ENCODE measurements at places on chromosomes 1 and 21.
A peak's percentile ranks its signal among the peaks of the same experiment; 100 is the strongest.

GRCh38 chr1:213541641-213542040, 446.1 kb upstream of the PROX1 start:
- no peak for DNase-seq

DNA sequence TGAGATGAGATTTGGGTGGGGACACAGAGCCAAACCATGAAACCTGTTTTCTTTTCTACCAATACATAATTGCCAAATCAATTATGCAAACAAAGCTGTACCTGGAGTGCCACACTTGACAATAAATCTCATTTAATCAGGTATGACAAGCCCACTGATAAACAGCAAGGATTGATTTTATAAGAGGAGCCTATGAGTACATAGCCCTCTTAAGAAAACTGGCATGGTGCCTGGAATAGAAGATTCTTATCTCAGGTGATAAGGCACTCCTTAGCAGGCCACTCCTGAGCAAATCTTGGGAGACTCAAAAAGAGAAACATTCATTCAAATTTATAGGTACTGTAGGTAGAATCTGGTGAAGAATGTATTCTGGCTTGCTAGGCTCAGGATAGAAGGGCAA, 28.6 kb upstream of the PDE4B start:
- DNase-seq: no peak

DNA sequence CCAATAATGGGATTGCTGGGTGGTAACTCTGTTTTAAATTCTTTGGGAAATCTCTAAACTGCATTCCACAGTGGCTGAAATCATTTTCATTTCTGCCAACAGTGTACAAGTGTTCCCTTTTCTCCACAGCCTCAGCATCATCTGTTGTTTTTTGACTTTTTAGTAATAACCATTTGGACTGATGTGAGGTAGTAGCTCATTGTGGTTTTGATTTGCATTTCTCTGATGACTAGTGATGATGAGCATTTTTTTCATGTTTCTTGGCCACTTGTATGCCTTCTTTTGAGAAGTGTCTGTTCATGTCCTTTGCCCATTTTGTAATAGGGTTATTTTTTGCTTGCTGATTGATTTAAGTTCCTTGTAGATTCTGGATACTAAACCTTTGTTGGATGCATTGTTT, 131.9 kb upstream of the B3GALT2 start:
- no peak for DNase-seq

DNA sequence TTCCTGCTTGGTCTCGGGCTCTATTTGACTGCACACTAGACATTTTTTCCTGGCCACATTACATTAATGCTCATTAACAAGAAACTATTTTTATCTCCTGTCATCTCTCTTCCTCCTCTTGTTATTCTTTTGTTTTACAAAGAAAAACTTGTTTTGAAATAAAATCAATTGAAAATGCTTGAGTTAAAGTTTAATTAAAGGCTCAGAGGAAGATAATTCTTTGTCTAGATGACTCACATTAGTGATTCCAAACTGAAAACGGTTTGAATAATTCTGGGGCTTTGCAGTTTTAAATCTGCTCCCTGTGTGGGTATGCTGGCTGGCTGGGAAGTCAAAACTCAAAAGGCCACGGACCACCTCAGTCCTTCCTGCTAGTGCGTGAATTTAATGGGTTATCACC, 29.6 kb downstream of the RGS5 start:
- no peak for DNase-seq

DNA sequence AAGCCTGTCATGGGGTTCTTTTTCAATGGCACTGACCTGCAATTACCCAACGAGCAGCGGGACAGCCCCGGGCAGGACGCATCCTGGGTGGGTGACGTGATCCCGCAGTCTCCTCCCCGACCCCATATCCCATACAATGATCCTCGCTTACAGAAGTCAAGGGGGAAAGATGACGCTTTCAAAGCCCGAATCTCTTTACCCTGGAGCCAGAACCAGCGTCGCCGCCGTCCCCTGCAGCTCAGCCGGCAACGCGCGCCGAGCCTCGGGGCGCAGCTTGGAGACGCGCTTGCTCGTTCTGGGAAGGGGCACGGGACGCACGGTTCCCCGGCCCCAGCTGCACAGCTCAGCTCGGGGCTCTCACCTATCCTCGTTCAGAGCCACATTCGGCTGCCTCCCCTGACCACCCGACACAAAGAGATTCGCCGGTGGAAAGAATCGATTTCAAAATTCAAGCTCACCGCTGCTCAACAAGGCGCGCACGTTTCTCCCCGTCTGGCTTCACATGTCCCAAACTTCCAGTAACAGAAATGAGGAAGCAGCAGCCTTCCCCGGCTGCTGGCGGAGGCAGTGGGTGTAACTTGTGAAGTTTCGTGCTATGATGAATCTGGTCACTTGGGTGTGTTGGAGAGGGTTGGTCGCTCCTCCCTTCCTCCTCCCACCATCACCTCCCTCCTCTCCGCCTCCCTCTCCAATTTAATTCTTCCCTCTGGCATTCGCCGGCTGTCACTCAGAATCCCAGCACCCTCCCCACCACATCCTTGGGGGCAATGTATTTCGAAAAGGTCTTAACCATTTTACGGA, at the start of gene TIAM1:
Gene TIAM1 (minus strand): TSS at position 582 of the 801 bp plus-strand sequence. CDS start 77,289 bp downstream, outside the sequence.
- DNase-seq: no peak

DNA sequence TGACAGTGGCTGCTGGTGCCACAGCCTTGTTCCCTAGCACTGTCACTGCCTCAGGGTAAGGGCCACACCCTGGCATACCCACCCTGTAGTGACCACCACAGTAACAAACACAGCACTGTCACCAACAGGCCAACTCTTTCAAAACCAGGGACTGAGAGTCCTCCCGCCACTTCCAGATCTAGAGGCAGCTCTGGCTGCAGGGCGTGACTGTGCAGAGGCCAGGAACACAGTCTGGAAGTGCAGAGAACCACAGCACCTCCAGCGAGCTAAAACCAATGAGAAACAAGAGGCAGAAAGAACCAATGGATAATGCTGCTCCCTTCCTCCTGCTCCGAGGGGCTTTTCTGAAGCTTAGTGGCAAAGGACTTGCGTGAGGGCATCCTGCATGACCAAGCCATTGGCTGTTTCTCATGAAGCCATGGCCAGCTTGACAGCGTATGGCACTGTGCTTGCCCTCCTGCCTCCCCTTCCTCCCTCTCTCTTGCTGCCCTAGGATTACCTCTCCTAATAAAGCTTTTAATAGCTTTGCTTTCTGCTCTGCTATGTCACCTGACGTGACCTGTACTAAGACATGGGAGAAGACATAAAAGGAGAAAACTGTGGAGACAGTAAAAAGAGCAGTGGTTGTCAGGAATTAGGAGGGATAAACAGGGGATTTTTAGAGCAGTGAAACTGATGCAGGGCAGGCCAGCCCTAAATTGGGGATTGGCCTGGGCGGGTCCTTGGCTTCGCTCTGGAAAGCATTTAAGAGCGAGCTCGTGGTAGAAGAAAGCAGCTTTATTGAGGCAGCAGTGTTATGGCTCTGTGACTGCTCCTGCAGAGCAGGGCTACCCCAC, 7.2 kb downstream of the PARP1 start:
- DNase-seq: no peak

GRCh38 chr1:231337043-231337471, 595 bp downstream of the EXOC8 start:
- no peak for DNase-seq

GRCh38 chr21:41362605-41363369, 960 bp downstream of the MX2 start:
- DNase-seq: no peak

DNA sequence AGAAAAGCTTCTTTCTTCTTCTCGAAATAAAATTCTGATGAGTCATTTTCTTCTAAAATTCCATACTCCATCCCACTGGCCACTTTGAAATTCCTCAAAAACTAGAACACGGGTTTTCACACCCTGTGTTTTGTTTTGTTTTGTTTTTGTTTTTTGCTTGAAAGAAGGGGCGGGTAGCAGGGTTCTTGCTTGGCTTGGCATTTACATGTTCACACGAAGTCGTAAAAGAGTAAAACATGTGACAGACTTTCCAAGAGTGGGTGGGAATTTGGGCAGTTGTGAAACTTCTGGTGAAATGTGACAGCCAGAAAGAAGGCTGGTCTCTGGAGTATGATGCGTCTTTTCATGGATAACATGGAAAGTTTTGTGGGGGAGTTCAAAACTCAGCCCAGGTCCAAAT, 47.1 kb upstream of the FMN2 start:
- no peak for DNase-seq

GRCh38 chr1:81410941-81411340, 389.8 kb upstream of the ADGRL2 start:
- DNase-seq: no peak

DNA sequence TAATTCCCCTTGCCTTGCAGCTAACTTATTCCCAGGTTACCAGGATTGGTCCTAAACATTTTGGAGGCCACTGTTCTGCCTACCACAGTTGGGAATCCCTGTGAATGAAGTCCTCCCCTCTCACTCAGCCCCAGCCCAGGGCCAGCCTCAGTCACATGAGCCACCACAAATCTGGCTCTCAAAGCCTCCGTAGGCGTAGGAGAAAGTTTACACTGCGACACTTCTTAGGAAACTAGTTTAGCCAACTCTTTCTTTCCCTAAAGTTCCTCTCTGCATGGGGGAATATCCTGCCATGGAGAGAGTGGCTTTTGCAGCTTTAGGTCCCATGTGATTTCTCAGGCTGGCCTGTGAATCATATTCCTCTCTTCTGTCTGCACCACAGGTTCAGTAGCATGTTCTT, 45.7 kb upstream of the ETV3 start:
- DNase-seq: no peak

- DNase-seq: no peak
Measured at GRCh38 chr1:48870596-48870995, 93.9 kb upstream of the BEND5 start.

DNA sequence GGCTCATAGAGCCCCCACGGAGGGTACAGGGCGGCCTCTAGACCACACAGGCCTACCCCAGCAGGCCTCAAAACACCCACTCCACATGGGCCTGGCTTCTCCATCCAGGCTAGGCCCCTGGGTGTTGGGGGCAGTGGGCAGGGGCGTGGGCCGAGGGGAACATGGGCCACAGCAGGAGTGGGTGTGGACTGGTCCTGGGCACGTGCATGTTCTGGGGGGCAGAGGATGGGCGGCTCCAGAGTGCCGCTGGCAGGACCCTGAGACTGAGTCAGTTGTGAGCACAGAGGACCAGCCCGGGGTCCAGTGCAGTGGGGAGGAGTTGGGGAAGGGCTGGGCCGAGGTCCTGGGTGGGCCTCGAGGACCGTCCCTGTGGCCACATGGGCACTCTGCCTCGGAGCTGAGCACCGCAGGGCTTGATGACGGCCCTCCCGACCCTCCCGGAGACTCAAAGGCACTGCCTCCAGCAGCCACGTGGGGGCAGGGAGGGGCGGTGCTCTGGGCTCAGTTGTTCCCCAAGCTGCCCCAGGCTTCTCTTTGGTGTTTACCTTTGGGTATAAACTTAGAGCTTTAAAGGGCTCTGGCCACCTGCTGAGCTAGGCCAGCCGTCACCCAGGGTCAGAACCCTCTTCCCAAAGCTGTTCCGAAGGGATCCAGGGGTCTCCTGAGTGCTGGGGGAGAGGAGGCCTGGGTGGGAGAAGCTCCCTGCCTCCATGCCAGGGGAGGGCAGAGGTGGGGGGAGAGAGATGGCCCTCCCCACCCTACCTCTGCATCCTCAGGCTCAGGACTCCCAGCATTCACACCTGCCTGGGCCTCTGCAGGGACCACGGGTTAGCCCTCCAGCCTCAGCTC, 79.9 kb downstream of the MORN1 start:
- DNase-seq: peak; percentile 38

- DNase-seq: no peak
Measured at GRCh38 chr1:41889506-41890414, 29.0 kb downstream of the HIVEP3 start.

GRCh38 chr1:89453123-89453972, 71.3 kb upstream of the LRRC8B start:
- no peak for DNase-seq

GRCh38 chr1:206947255-206947654, 989 bp upstream of the PIGR start:
- no peak for DNase-seq

- DNase-seq: no peak
Measured at GRCh38 chr1:219149953-219150352, 23.7 kb upstream of the LYPLAL1 start.

Data from stimulated activated CD4-positive, alpha-beta T cell treated with anti-CD3 and anti-CD28 coated beads, TNF-alpha, amount 100 ng/mL, for 48 hours (primary cell).